ENCODE measurements at places on chromosomes 2 and 18.

DNA sequence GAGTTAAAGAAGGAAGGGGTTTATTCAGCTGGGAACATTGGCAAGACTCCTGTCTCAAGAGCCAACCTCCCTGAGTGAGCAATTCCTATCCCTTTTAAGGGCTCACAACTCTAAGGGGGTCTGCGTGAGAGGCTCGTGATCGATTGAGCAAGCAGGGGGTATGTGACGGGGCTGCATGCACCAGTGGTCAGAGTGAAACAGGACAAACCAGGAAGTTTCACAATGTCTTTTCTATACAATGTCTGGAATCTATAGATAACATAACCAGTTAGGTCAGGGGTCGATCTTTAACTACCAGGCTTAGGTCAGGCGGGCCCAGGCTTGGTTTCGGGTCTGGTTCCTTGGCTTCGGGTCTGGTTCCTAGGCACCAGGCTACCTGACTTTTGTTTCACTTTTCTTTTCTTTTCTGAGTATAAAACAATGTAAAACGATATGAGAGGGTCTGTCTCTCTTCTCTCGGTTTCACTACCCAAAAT is 30.1 kb upstream of the LIPG start:
- peak; percentile 53 for DNase-seq

GRCh38 chr18:36851202-36851590 is 22.3 kb downstream of the KIAA1328 start:
- no peak for DNase-seq

DNA sequence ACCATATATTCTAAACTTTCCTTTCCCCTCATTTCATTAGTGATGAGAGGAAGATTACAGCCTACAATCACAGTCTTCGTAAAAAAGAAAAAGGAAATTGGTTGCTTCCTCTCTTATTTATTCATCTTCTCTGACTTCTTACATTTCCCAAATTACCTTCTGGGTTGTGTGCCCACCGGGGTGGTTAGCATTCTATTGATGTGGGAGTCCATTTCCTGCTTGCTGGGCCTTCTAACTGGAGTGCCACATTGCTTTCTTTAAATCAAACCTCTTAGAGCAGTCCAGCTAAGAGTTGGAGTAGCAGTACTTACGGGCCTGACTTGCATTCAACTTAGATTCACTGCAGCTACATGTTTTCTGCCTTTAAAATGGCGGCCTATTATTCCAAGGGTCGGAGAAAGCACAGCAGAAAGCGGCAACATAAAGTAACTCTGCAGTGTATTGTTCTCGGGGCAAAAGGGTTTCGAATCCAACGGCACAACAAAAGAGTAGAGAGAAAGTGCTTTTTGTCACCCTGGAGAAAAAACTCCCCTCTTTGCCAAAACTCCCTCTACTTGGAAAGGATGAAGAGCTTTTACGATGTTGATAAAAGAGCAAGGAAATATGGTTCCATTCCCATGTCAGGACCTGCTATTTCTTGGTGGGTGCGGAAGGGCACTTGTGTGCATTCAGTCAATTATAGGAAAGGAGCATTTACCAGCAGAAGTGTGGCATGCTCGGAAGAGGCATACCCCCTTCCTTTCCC is 110.6 kb upstream of the DLX2 start:
- no peak for DNase-seq

GRCh38 chr18:75730249-75730648 is 302.7 kb upstream of the SMIM21 start:
- no peak for DNase-seq

GRCh38 chr2:147989809-147990403 is 30.6 kb downstream of the ORC4 start:
- DNase-seq = peak; percentile 48

DNA sequence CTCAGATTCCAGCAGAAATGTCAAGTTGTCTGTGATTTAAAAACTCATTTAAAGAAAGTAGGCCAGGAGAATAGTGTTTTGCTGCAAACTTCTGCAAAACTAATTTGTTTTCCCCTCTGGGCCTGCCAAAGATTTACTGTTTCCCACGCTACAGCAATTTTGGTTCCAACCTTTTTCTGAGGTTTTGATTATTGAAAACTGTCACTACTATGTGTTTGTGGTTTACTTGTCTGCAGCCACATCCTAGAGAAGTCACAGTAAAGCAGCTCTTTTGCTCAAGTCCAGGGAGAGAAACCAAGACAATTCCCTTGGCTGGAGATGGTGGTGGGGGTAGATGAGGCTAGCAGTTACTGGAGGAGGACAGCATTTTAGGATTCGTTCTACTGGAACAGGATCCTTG is 12.8 kb downstream of the IL1R2 start:
- no peak for DNase-seq

- no peak for DNase-seq
Observed at GRCh38 chr2:209933499-209934483, 68.6 kb upstream of the RPE start.

DNA sequence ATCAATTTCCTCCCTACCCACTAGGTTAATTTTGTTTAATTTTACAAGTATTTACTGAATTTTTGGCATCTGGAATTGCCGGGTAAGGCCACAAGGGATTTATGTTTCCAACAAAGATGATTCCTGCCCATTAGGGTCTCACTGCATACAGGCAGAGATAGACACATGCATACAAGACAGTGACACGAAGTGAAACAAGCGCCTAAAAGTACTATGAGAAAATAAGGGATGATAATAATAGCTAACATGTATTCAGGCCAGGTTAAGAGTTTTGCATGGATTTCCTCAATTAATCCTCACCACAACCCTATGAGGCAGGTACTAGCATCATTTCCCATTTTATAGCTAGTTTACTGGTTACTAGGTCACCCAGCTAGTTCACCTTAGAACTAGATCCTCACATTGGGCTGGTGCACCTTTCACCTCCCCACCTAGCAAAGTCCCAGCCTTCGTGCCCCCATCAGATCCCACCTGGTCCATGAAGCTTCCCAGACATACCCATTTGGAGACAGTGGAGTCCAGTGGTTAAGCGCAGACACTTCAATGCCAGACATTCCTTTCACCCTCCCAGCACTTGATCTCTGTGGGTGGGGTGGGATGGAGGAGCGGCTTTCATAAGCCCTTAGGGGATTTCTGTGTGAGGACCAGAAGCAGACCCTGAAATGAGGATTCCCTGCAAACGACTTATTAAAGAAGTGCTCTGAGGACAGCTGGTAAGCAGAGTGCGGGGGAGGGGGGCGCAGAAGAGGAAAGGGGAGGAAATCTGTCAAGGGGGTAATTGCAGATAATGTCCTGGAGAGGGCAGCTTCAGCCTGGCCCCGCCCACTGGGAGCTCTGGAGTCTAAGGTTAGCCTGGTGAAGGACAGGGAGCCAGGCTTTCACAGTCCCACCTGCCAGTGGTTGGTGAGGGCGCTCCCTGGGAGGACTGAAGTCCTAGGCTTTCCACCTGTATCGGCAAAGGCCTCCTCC is 5.8 kb upstream of the DGUOK start:
- DNase-seq = peak; percentile 43

All from inflammatory macrophage treated with lipopolysaccharide for 4 hours (primary cell).